ENCODE measurements at places on chromosomes 3 and 15.
A peak's percentile ranks its signal among the peaks of the same experiment; 100 is the strongest.

- H3K4me1 ChIP-seq: peaks cover 13% of the 10 kb centered on the region
- no peak for DNase-seq
- H3K4me3 ChIP-seq: no peak overlapping the region
- no peaks in the 10 kb centered on the region for H3K36me3 ChIP-seq
- no peak overlapping the region for H3K27ac ChIP-seq
Observed at GRCh38 chr15:31250033-31250432, 76.6 kb upstream of the KLF13 start.

- peak within 1 kb of the TSS; percentile 93 for H3K27ac ChIP-seq
- peaks cover 70% of the 10 kb centered on the region for H3K36me3 ChIP-seq
- H3K27me3 ChIP-seq: no peaks in the 10 kb centered on the region
Observed at GRCh38 chr3:197555281-197556261, at the start of gene BDH1. Gene BDH1, minus strand, starts transcription at chr3:197555968. Its CDS starts 9,525 bp downstream, at chr3:197546443.

- no peaks in the 10 kb centered on the region for H3K4me1 ChIP-seq
- no peak for DNase-seq
- H3K4me3 ChIP-seq: no peak overlapping the region
- peaks cover 6% of the 10 kb centered on the region for H3K27me3 ChIP-seq
- no peak overlapping the region for H3K27ac ChIP-seq
Observed at GRCh38 chr15:73078722-73079121, 26.5 kb downstream of the NEO1 start.

DNA sequence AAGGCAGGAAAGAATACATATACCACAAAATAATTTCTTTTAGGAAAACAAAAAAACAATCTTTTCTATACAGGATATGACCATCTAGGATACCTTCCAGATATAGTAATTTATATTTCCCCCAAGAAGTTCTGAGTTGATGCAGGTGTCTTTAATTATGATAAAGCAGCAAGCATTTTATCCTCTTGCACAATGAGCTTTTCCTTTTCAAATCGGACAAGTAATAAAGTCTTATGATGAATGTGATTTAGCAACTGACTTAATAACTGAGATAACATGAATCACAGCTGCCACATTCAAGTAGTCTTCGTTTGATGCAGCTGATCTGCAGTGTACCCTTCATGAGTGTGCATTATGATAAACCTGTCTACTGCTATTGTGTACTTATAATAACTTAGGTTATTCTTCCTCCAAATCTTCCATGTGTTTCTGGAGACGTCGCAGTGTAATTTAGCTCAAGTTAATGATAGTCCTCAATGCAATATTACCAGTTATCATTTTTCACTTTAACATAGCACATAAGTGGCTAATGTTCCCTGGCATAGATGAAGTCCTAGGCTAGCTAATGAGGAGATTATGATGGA lies 260.3 kb upstream of the MRPL3 start:
- no peaks in the 10 kb centered on the region for H3K36me3 ChIP-seq
- H3K27ac ChIP-seq: no peak overlapping the region
- no peak overlapping the region for H3K4me3 ChIP-seq
- peaks cover 8% of the 10 kb centered on the region for H3K27me3 ChIP-seq

GRCh38 chr3:72791161-72791560 lies 57.1 kb downstream of the SHQ1 start:
- no peaks in the 10 kb centered on the region for H3K27me3 ChIP-seq
- H3K4me3 ChIP-seq: no peak overlapping the region

DNA sequence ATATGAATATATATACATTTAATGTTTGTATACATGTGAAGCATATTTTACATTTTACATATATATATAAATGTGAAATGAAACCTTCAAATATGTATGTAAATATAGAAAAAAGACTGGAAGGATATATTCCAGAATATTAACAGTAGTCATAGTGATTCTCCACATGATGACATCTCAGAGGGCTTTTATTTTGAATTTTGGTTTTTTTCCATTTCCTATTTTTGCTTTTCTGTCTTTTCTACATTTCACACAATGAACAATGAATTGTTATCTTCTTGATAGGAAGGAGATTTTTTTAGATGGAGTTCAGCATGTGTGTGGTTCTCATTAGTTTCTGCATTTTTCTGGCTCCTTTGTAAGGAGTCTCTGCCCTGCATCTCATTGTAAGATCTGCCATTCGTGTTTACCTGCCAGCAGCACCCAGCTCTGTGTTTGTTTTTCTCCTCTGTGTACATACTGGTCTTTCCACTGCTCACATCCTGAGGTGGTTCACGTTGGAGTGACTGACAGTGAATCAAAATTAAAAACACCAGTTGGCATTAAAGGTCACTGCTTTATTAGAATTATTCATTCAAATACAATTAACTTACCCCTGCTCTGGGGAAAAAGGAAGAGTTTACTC lies 425.3 kb upstream of the MDFIC2 start:
- no peak overlapping the region for H3K4me3 ChIP-seq
- DNase-seq: no peak
- H3K27me3 ChIP-seq: no peaks in the 10 kb centered on the region
- no peaks in the 10 kb centered on the region for H3K36me3 ChIP-seq
- H3K27ac ChIP-seq: no peak overlapping the region
- no peaks in the 10 kb centered on the region for H3K4me1 ChIP-seq

GRCh38 chr15:68574629-68575028 lies 4.2 kb upstream of the CORO2B start:
- peaks cover 53% of the 10 kb centered on the region for H3K27me3 ChIP-seq
- no peak overlapping the region for H3K4me3 ChIP-seq
- no peaks in the 10 kb centered on the region for H3K36me3 ChIP-seq
- H3K27ac ChIP-seq: no peak overlapping the region
- no peak for DNase-seq

- no peaks in the 10 kb centered on the region for H3K27me3 ChIP-seq
- peaks cover 37% of the 10 kb centered on the region for H3K4me1 ChIP-seq
- peak overlapping the region; percentile 91 for H3K27ac ChIP-seq
- peak; percentile 81 for DNase-seq
Observed at GRCh38 chr3:129016356-129016719, 15.2 kb downstream of the EFCC1 start.

GRCh38 chr3:67580430-67581000 lies 73.9 kb downstream of the SUCLG2 start:
- no peaks in the 10 kb centered on the region for H3K27me3 ChIP-seq
- H3K4me3 ChIP-seq: no peak overlapping the region
- no peak for DNase-seq

- H3K4me1 ChIP-seq: no peaks in the 10 kb centered on the region
- no peak for DNase-seq
- H3K27ac ChIP-seq: no peak overlapping the region
- H3K4me3 ChIP-seq: no peak overlapping the region
- no peaks in the 10 kb centered on the region for H3K36me3 ChIP-seq
Observed at GRCh38 chr3:115713284-115713683, 90.0 kb downstream of the GAP43 start.

DNA sequence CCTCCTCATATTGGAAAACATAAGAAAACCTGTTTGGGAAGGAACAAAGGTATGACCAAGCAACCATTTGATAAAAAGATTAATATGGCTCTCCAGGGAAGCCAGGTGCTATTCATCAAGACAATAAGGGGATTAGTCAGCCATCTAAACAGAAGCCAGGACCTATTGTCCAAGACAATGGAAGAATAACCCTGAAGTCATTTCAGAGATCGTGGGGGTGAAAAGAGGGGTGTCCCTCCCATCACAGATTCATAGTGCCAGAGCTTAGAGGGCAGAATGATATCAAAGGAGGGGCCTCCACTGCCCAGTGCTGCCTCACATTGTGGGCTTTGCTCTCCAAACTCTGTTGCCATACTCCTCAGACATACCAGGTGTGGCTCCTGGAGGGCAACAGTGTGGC lies 73.5 kb downstream of the DAPK2 start:
- peaks cover 41% of the 10 kb centered on the region for H3K4me1 ChIP-seq
- H3K27me3 ChIP-seq: no peaks in the 10 kb centered on the region
- peaks cover under 1% of the 10 kb centered on the region for H3K36me3 ChIP-seq
- H3K4me3 ChIP-seq: no peak overlapping the region
- no peak for DNase-seq

DNA sequence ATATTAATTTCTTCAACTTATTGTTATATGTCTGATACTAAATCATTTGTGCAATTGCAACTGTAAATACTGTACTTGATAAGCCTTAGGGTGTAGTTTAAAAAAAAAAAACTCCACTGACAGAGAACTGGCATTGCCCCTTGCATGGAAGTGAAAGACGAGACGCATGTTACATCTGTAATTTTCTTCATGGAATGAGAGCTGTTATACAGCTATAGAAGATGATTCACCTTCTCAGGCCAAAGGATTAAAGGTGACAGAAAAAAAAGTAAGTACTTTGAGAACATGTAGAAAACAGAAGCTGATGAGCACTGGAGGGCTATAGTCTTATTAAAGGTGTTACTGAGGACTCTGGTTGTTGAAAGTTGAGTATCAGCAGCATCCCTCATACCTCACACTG lies 16.1 kb downstream of the RYR3 start:
- no peak overlapping the region for H3K4me3 ChIP-seq
- H3K27me3 ChIP-seq: peaks cover 5% of the 10 kb centered on the region
- no peak overlapping the region for H3K27ac ChIP-seq
- DNase-seq: no peak

DNA sequence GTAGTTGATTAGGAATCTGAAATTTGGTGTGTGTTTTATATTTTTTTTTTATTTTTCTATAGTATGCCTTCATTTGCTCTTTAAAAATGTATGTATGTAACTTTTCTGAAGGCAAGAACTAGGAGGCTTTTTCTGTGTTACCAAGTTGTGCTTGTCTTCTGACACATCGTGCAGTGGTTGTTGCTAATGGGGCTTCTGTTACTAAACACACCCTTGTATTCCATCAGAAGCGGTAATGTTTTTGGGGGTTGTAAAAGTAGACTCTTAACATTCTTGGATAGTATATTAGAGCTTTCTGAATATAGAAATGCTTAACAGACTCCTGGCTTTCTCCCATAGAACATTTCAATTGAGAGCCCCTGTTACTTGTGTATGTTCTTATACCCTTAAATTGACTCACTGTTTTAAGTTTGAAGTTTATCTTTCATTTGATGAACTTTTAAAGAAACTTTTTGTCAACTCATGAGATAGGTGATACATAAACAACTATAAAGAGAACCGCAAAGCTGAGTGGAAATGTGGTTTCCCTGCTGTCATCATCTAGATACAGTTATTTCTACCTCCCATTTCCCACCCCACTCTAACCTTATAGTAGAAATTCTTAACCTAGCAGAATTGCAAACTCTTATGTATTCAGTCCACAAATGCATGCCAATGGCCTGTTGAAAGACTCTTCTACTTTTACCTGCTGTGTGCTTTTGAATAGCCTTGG lies 2.5 kb downstream of the TIPARP start:
- H3K4me1 ChIP-seq: peaks cover 64% of the 10 kb centered on the region
- H3K36me3 ChIP-seq: peaks cover 56% of the 10 kb centered on the region
- H3K4me3 ChIP-seq: peak overlapping the region; percentile 95
- peak overlapping the region; percentile 90 for H3K27ac ChIP-seq

GRCh38 chr3:197804511-197804910 lies 13.5 kb downstream of the LRCH3 start:
- H3K27me3 ChIP-seq: no peaks in the 10 kb centered on the region
- H3K4me3 ChIP-seq: no peak overlapping the region
- peaks cover 46% of the 10 kb centered on the region for H3K4me1 ChIP-seq
- no peak for DNase-seq
- H3K36me3 ChIP-seq: peaks cover 13% of the 10 kb centered on the region

GRCh38 chr3:110436209-110436608 lies 635.4 kb upstream of the NECTIN3 start:
- no peaks in the 10 kb centered on the region for H3K27me3 ChIP-seq
- H3K36me3 ChIP-seq: no peaks in the 10 kb centered on the region
- H3K4me1 ChIP-seq: no peaks in the 10 kb centered on the region
- H3K27ac ChIP-seq: no peak overlapping the region

DNA sequence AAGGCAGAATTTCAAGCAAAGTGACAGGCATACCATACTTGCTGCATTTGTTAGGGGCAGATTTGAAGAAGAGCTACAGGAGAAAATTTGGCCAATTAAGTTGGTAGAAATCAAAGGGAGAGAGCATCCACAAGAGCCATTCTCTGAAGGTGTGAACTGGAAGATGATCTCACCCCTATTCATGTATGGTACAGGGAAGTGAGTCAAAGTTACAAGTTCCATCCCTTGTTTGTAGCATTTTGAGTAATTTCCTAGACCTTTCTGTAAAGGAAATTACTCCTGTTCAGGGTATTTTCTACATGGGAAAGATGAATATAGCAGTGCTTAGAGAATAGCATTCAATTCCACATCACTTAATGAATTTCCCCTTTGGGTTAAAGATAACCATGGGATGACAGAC lies 28.4 kb downstream of the TTC14 start:
- no peak for DNase-seq
- H3K27ac ChIP-seq: no peak overlapping the region
- peaks cover 5% of the 10 kb centered on the region for H3K27me3 ChIP-seq

DNA sequence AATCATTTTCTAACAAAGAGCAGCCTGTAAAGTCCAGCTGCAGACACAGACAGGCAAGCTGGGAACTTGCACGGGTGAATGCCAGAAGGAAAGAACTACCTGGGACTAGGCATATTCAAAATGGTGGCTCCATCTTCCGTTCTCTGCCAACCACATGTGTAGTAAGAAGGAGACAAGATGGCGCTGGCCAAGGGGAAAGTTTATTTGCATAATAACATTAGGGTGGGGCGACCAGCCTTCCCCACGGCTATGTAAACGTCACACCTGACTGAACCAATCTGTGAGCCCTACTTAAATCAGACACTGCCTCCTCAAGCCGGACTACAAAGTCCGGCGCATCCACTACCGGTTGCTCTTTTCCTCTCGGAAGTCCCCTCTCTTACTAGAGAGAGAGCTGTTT lies 130.8 kb downstream of the SNRK start:
- H3K27me3 ChIP-seq: no peaks in the 10 kb centered on the region
- no peaks in the 10 kb centered on the region for H3K36me3 ChIP-seq
- H3K4me1 ChIP-seq: peaks cover 10% of the 10 kb centered on the region
- H3K27ac ChIP-seq: no peak overlapping the region
- H3K4me3 ChIP-seq: no peak overlapping the region

DNA sequence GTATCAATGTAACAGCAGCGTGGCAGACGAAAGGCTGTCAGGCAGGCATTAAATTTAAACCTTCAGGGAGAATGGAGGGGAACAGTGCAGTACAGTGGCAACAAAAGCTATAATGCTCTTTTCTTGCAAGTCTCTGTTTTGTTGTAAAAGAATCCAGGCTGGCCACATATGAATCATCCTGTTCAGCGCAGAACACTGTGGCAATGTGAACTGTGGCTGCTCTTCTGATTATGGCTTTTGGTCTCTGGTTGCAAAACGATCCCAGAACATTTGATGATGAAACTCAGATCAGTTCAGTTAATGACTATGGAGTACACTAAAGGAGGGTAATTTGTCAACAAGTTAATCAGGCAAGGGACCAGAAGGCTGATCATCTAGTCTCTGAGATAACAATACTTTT lies 219.7 kb upstream of the SGO1 start:
- no peaks in the 10 kb centered on the region for H3K36me3 ChIP-seq
- H3K27me3 ChIP-seq: no peaks in the 10 kb centered on the region
- DNase-seq: no peak
- no peak overlapping the region for H3K4me3 ChIP-seq
- H3K4me1 ChIP-seq: no peaks in the 10 kb centered on the region
